Occipital lobe (tissue), 3 donors: ENCODE measurements at places on chromosomes 2 and 18.

DNA sequence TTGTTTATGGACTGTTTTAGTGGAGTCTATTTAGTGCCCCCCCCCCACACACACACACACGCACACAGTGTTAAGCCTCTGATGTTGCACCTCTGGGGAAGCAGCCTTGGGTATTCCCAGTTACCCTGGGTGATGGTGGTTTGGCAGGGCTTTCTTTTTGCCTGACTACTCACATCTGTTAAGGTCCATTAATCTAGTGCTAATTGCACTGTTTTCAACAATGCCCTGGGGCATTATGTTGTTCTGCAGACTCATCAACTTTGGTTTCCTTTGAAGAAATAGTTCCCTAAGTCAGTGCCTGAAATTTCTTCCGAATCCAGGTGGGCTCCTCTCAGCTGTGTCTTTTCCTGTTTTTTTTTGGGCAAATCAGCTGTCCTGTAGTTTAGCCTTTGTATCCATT is 34.7 kb downstream of the SPOPL start:
- DNase-seq, result no peak

DNA sequence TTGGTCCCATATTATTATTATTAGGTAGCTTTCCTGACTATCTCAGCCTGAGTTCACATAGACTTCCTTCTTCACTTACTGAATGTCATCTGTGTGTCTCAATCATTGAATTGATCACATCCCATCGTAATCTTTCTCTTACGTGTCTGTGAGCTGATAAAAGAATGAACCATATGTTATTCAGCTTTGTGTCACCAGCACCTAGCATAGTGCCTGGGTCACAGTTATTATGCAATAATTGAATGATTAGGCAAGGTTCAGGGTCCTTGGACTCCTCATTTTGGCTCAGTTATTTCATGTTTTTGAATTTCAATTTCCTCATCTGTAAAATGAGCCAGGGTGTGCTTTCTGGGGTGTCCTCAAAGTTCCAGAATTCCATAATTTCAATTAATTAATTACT is 107.2 kb downstream of the ZEB2 start:
- no peak for DNase-seq

- DNase-seq, result no peak
Observed at GRCh38 chr2:163604941-163605555, 130.8 kb downstream of the FIGN start.

DNA sequence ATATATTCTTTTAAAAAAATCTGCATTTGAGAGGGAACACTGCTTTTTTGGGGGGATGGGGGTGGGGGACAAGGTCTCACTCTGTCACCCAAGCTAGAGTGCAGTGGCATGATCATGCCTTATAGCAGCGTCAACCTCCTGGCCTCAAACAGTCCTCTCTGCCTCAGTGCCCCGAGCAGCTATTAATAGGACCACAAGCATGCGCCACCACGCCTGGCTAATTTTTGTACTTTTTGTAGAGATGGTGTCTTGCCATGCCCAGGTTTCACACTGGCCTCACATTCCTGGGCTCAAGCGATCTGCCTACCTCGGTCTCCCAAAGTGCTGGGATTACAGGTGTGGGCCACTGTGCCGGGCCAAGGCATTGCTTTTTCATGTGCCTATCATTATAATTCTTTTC is 154.2 kb downstream of the ATAD2B start:
- DNase-seq, result no peak

DNA sequence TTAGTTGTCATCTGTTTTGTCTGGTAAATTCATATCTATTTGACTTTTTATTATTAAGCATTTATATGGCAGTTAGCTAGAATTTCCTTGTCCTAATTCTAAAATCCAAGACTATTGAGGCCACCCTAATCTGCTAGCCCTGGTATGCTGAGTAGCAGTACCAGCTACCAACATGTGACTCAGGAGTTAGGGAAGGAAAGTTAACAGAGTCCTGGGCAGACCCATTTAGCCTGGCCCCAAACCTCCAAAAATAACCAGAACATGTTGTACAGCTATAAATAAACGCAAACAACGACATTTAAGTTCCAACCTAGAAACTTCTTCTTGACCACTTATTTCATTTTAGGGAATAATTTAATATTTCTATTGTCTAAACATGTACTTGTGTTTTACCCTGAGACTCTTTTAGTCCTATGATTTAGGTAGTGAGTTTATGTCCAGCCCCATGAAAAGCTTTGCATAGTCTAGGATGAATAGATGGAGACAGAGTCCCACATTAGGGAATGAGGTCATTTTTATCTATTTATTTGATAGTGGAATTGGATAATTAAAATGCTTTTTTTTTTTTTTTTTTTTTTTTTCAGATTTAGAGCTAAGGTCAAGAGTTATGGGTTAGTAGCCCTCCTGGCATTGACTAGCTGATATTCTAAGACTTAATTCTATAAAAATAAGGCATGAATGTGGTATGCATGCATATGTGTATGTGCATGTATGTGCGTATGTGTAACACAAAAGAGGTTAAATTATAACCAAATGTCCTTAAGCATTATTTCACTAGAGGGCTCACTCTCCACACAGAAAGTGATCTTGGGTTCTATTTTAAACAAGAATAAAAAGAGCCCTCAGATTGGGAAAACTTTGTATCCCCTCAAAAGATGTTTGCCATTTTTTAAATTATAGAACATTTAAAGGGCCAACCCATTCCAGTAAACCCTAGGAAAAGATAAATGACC is 160.1 kb upstream of the MAPRE2 start:
- no peak for DNase-seq

DNA sequence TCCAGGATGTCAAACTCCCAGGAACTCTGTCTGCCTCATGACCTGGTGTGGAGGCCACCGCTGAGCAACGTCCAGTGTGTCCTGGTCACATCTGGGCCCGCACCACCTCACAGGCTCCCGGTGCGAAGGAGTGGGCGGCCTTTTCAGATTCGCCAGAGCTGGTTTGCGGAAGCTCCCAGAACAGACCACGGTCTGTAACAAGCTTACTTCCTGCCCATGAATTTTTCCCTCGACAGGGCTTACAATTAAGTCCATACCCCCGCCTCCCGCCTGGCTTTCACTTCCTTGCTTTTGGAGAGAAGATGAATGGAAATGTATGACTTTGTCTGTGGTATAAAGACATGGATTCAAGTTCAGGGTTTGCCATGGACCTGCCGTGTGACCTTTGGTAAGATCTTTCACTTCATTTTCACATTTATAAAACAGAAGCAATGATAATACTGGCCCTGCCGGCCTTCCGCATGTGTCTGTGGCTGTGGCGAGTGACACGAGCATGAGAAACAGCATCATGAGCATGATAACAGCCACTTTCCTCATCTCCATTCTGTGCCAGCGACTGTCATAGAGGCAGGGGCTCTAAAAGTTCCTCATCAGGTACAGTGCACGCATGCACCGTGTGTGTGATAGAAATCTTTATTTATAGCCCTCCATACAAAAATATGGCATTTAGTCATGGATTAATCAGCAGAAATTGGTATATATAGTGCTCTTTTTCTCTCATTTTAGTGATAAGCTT is 31.0 kb upstream of the KCNF1 start:
- no peak for DNase-seq

DNA sequence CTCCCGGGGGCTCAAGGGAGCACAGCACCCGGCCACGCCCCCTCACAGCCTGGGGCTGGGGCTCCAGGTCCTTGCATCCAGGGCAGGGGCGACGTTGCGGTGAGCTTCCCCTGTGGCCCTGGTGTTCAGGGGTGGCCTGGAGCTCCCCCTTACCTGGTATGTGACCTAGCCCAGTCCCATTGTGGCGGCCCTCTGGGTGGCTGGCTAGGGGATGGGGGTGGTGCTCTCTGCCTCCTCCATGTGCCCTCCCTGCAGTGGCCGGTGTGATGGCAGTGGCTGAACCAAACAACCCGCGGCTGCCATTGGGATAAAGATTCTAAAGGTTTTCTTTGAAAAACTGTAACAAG is 288.3 kb downstream of the RDH14 start:
- DNase-seq, result no peak

GRCh38 chr18:7307030-7307429 is 76.1 kb downstream of the LRRC30 start:
- no peak for DNase-seq

- DNase-seq, result no peak
Observed at GRCh38 chr2:95315801-95316411, 18.8 kb downstream of the KCNIP3 start.

DNA sequence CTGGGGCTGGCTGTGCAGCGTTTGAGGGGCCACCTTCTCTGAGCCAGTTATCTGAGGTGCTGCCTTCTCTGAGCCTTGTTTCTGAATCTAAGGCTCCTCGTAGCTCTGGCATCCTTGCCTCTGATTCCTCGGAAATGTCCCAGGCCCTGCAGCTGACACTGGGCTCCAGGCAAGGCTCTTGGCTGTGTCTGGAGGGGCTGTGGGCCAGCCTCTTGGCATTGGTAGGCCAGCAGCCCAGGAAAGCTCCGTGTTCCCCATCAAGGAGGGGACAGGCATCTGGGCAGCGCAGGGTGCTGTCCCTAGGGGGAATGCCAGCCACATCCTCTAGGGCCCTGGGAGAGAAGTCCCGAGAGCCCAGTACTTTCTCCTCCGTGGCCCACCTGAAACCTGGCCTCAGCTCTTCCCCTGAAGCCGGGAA is 40.7 kb upstream of the TAF1B start:
- no peak for DNase-seq

- no peak for DNase-seq
Observed at GRCh38 chr2:78538322-78538721, 487.2 kb upstream of the REG3G start.

- DNase-seq, result no peak
Observed at GRCh38 chr2:32926708-32927084, 20.1 kb upstream of the LTBP1 start.

DNA sequence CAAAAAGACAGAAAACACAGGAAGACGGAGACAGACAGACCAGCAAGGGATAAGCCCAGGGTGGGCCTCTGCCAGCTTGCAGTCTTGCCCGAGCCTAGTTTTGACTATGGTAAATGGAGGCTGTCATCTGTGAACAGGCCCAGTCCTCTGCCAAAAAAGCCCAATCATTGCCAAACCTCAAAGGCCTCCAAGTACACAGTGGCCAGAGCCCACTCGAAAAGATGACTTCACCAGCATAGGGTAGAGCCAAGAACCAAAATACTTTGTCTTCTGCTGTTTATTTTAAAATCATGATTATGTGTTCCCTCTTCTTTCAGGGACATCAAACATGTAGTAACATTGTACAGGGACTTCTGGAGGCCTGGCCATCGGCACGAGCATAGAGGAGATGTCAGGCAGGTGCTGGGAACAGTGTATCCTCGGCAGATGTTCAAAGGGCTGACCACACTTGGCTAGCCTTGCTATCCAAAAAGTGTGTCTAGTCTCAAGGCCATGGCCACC is 66.0 kb downstream of the TTC32 start:
- no peak for DNase-seq

DNA sequence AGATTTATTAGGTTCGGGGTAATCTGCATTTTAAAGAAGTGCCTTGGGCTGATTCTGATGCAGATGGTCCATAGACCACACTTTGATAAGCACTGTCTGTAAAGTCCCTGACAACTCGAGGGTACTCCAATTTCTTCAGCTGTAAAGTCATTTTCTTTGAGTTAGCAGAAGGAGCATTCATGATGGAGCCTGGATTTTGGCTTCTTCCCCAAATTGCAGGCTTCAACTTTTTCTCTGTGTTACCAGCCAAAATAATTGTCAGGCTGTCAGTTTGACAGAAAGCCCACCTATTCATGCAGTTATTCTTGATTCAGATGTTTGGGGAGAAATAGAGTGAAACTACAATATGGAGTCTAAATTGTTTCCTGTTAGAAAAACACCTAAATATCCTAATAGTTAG is 66.0 kb downstream of the RPL37A start:
- DNase-seq, result no peak

- DNase-seq, result no peak
Observed at GRCh38 chr2:138763971-138764370, 16.2 kb downstream of the NXPH2 start.

DNA sequence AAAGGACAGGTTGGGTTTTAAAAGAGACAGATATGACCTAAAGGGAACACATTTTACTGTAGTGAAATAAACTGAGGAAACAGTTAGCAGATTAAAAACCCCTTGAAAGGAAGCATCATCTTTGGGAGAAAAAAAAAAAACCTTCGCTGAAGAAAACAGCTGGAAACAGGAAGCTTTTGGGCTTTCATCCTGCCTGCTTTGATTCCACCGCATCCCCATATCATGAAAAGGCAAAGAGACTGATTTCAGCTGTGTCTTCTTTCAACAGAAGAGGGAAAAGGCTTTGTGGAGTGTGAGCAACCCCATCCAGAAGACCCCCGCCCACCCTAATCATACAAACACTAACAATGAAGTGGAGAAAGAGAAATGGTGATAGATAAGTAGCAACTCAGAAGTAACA is 86.4 kb downstream of the TCF4 start:
- no peak for DNase-seq

- DNase-seq, result no peak
Observed at GRCh38 chr2:51918113-51918512, 886.2 kb upstream of the NRXN1 start.

- DNase-seq, result no peak
Observed at GRCh38 chr18:51519571-51519970, 322.1 kb upstream of the MEX3C start.

DNA sequence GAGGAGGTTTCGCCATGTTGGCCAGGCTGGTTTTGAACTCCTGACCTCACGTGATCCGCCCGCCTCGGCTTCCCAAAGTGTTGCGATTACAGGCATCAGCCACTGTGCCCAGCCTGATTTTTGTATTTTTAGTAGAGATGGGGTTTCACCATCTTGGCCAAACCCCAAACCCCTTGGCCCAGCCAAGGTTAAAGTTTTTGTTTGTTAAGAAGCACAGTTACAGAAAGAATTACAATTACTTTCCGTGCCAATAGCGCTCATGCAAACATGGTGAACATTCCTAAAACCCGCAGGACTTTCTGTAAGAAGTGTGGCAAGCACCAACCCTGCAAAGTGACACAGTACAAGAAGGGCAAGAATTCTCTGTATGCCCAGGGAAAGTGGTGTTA is 26.1 kb downstream of the ITSN2 start:
- no peak for DNase-seq

GRCh38 chr18:3330622-3331021 is 68.7 kb downstream of the MYL12B start:
- DNase-seq, result no peak

- DNase-seq, result no peak
Observed at GRCh38 chr2:127670055-127670956, 5.0 kb downstream of the LIMS2 start.

- DNase-seq, result no peak
Observed at GRCh38 chr18:2312440-2312839, 258.9 kb downstream of the METTL4 start.

GRCh38 chr2:144390424-144391020 is 129.4 kb downstream of the ZEB2 start:
- DNase-seq, result no peak

- no peak for DNase-seq
Observed at GRCh38 chr18:11529081-11529480, 80.3 kb upstream of the SLC35G4 start.

DNA sequence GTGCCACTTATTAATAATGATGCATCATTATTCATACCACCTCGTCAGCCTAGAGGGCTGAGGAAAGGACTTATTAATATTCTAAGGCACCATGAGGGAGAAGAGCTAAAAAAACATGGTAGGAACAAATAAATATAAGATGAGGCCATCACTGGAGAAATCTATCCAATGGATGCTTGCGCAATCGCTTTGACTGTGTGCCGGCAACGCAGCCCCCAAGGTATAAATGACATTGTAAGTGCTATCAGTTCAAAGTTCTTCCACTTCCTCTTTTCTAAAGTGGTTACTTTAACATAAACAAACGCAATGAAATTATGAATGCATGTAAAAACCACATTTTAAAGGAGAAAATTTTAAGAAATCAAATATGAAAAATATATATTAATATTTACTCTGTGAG is 164.6 kb downstream of the EIPR1 start:
- no peak for DNase-seq
